ENCODE measurements at places on chromosomes 5 and 9.
A peak's percentile ranks its signal among the peaks of the same experiment; 100 is the strongest.

- DNase-seq: no peak
These were observed 34.0 kb downstream of the B4GALT1 start for GRCh38 chr9:33133186-33133585.

DNA sequence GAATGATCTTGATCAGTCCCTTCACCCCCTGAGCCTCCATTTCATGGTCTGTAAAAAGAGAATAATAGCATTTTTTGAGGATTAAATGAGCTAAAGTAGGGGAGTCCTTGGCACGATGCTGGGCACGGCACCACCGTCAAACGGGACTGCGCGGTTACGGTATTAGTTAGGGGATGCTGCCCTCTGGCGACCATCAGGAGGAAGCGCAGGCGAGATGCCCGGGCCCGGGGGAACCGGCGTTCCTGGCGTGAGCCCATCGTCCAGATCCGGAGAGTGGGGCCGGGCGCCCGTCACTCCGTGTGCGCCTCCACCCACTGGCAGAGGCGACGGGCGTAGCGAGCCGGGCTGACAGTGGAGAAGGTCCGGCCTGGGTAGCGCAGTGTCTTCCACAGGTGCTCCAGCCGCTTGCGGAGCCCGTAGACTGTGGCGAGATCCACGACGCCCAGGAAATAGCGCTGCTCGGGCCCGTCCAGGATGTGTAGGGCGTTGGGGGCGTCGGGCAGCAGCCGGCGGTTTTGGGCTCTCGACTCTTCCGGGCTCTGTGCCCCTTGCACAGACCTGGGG, 4.8 kb upstream of the ST6GALNAC4 start:
- DNase-seq: peak; percentile 59

GRCh38 chr9:14250794-14251153, 63.2 kb downstream of the NFIB start:
- DNase-seq: no peak

DNA sequence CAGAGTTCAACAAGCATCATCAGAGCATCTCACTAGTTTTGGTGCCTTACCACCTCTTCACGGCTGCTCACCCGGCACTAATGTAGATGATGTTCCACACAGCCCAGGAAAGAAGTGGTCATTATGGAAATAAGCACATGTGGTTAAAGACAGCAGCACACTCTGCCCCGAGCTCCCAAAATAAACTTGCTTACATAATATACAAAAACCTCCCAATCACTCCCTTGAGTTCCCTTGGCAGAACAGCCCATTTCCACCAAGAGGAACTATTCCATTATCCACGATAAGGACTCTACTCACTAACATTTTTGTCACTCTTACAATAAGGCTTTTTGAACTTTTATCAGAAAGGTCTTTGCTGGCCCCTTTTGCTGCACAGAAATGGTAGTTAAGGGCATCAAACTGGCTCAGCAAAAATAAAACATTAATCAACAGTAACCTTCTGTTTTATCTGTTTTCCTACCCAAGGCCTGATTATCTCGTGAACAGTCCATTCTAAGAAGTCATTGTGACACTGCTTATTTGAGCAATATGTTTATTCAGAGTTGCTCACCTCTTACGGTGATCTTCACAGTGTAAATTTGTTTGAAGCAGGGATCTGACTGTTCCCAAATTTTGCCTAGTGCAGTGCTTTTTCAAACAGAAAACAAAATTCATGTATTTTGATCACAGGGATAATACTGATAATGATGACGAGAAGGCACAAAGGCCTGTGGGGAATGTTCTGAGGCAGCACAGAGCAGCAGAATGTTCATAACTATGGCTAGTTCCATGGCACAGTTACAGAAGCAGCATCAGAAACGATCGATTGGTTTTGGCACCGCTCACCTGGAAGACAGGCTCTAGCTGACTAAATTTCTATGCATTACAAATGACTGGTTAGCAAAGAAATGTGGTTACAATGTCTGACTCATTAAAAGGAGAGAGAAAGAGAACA, 399.8 kb upstream of the PIK3R1 start:
- peak; percentile 23 for DNase-seq

DNA sequence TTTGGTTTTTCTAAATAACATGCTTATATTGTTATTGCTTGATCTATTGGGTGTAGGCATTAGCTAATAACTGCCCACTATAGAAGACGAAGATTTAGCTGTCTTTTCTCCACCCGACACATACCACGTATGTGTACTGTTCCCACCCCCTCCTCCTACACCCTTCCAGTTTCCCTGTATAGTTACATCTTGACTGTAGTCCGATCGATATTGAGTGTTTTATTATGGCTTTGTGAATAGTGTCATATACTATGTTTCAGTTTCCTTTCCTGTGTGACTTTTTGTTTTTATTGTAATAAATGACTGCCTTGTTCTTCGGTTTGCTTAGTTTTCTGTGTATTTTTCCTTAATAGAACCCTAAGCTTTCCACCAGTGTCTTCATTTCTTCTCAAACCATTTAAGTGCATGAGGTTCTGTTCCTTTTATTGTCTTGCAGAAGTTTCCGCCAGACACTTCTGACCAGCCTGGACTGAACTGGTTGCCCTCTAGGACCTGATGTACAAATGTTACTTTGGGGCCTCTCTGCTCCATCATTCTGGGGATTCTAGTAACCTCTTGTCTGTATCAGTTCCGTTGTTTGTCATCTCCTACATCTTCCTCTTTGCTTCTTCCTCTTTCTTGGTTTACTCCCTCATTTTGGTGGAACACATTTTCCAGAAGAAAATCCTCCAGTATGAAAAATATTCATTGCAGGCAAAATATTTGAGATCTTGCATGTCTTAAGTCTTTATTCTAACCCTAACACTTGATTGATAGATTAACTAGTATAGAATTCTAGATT, 61.8 kb downstream of the PRKACG start:
- DNase-seq: no peak

DNA sequence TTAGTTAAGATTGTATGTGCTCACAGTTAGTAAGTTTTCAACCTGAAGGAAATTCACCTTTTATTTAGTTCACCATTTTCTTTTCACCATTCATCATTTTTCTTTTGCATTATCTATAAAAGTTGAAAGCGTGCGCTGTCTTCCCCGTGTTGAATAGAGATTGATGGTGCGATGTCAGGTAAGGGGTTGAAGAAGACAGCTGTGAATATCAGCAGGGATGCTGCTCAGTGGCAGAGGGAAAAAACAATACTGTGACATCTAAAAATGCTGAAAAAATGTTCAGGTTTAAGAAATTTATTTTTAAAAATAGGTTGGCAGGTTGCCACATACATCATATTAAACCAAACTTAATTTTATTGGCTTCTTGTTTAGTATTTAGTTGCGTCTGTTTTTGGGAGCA, 815.0 kb downstream of the DTWD2 start:
- DNase-seq: no peak
